ENCODE measurements at places on chromosomes 1 and 21.

DNA sequence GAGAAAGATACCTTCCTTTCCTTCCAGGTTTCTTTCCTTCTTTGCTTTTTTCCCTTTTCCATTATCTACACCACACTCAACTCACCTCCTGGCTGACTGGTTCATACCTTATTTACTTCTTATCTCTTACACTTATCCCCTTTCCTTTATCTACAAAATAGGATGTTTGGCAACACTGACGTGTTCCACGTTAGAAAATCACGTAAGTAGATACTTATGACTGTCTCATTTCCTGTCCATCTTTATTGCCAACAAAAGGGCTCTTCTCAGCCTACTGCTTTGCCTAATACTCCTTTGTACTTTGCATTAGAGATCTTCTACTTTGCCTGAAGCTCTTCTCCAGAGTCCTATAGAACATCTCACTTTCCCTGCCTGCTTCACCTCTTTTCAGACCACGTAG, 25.1 kb downstream of the SYNJ1 start:
- DNase-seq = no peak

DNA sequence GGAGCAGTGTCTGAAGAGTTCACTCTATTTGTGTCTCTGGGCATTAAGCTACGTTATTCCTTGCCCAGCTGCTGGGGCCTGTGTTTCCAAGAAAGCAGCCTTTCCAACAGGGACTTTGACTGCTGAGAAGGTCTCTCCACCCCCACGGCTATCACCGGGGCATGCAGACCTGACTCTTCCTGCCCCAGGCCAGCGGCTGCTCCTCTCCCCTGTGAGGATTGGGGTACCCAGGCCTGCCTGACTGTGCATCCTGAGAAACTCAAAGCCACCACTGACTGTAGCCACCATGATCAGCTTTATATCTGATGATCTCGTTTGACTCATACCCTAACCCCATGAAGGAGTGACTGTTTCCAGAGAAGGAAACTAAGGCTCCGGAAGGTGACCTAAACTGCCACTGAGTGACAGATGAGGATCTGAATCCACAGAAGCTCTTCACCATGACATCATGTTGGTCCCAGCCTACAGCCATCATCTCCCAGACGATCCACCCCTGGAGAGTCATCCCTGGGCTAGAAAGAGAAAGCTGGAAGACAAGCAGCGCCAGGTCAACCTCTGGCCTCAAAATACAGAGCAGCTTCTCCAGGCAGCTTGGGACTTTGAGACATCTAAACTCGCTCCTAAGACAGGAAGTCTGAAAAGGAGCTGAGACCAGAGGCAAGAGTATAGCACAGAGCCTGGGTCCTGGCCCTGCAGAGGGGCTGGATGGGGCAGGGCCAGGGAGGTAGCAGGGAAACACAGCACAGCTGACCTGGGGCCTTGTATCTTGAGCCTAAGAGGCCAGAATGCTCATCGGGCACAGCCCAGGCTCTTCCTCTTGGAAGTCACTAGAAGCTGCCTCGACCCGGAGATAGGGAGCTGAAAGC, 244.0 kb upstream of the VAMP3 start:
- DNase-seq = no peak

GRCh38 chr1:7591565-7591964, 179.5 kb upstream of the VAMP3 start:
- no peak for DNase-seq

DNA sequence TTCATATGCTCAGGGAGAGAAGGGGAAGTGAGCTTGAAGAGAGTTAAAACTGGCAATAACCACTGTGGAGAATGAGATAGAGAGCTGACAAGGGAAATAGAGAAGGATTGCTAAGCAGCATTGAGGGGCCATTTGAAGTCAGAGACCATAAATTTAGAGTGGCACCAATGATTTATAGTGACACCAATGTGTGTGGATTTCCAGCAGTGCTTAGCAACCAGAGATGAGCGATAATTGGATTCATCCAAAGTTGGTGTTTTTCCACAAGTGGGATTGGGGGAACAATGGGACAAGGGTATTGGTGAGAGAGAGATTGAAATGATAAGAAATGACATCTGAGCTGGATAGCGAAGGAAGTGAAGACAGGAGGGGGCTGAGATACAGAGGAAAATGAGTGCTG, 114.1 kb downstream of the C1orf94 start:
- no peak for DNase-seq

DNA sequence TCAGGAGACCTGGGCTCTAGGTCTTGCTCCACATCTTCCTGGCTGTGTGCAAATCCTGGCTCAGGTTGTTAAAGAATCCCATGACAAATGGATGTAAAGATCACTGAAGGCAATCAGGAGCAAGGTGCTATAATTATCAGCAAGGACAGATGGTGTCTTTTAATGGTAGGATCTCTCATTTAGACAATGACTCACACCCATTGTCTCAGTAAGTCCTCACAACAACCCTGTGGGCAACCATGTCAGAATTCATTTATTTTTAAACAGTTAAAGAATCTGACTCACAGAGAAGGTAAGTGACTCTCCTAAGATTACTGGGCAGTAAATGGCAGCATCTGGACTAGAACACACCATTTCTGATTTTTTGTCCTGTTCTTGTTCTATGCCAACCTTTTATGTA, 32.8 kb downstream of the RNASEL start:
- DNase-seq = no peak

DNA sequence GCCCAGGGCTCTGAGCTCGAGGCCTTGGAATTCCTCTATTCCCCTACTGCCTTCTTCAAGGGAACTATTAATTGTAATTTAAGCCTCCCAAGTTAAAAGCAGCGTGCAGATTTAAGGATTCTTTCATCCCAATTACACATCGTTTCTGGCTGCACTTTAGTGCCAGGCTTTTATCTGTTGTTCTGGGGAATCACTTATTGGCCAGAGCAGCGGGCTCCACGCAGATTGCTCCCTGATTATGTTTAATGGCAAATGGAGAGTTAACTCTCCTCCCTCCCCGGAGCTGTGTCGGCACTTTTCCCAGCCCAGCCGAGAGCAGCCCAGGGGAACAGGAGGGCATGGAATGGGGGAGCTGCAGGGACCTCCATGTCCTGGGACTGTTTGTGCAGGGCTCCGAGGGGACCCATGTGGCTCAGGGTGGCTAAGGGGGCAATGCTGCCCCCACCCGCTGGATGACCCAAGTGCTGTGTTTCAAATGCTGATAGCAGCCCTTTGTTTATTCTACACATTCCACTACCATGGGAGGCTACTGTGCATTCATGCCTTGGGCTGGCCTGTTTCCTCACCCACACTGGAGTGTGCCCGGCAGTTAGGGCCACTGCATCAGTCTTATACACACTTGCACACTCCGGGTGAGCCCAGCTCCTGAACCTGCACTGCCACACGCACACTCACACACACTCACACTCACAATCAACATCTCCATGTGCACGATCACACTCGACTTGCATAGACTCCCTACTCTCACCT, 93.3 kb upstream of the POU3F1 start:
- no peak for DNase-seq
